GM03348 (cell line): ENCODE measurements at places on chromosomes 7 and 10.

DNA sequence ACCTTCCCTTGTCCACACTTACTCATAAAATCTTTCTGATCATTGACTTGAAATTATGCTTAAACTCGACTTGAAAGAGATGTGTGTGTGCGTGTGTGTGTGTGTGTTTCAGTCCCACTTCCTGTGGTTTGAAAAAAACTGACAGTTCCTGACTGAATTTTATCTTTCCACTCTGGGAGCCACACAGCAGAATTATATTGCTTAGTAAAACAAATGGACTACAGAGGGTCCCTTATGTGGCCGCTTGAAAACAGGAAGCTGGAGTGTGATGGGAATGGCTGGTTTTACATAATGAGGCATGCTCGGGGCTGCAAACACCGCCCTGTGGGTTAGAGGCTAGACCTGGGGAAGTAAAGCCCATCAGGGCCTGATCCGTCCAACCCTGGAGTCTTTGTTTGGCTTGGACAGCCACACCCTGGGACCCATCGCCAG, 54.8 kb downstream of the LYZL1 start:
- DNase-seq: no peak

- no peak for DNase-seq
Measured at GRCh38 chr7:31934551-31934950, 135.7 kb downstream of the PDE1C start.

GRCh38 chr10:122163174-122164022, 107.7 kb upstream of the BTBD16 start:
- peak; percentile 67 for DNase-seq

- no peak for DNase-seq
Measured at GRCh38 chr10:8817299-8817698, 762.8 kb downstream of the GATA3 start.

GRCh38 chr10:118621304-118621942, 26.0 kb upstream of the PRLHR start:
- no peak for DNase-seq

DNA sequence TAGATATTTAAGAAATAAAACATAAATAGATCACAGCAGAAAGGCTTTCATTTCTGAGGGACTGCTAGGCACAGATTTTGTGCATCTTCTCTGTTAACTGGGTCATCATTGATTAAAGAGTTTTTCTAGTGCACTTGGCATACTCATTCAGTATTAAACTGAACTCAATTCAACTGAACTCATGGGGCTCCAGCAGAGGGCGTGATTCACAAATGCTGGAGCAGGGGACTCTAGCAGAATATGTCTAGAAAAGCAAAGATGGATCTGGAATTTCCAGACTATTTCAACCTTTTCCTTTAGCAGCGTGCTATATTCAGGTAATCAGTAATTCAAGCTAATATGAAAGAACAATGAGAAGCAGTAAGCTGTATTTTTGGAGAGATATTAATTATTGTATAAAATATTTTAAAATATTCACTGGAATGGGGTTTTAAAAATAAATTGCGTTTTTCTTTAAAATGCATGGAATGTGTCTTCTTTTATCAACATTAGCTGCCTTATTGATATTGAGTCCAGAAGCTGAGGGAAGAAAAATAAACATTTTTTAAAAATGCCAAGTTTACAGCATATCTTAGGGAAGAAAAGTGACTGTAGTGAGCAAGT, 296.8 kb upstream of the CACNA2D1 start:
- DNase-seq: peak; percentile 52

DNA sequence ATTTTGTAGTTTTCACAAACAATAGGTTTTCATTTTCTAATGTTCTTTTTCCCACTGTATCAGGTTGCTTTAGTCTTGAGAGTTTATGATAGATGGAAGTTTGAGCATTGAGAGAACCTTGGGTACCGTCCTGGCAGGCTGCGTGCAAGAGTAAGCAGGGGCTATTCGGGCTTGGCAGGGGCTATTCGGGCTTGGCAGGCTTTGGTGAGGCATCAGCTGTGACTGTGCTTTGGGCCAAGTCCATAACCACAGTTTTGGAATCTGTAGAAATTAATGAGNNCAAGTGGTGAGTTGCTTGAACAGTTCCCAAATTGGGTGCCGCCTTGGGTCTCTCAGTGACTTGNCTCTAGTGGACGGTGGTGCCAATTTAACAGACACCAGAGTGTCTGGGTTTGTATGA, 424.6 kb downstream of the PAXIP1 start:
- no peak for DNase-seq

- DNase-seq: no peak
Measured at GRCh38 chr7:138699661-138700060, 1.5 kb downstream of the SVOPL start.

GRCh38 chr10:112967200-112967599, 17.2 kb downstream of the TCF7L2 start:
- no peak for DNase-seq

- DNase-seq: no peak
Measured at GRCh38 chr7:95473276-95473985, 12.3 kb upstream of the ASB4 start.

GRCh38 chr10:111439034-111439842, 362.4 kb downstream of the ADRA2A start:
- DNase-seq: no peak

DNA sequence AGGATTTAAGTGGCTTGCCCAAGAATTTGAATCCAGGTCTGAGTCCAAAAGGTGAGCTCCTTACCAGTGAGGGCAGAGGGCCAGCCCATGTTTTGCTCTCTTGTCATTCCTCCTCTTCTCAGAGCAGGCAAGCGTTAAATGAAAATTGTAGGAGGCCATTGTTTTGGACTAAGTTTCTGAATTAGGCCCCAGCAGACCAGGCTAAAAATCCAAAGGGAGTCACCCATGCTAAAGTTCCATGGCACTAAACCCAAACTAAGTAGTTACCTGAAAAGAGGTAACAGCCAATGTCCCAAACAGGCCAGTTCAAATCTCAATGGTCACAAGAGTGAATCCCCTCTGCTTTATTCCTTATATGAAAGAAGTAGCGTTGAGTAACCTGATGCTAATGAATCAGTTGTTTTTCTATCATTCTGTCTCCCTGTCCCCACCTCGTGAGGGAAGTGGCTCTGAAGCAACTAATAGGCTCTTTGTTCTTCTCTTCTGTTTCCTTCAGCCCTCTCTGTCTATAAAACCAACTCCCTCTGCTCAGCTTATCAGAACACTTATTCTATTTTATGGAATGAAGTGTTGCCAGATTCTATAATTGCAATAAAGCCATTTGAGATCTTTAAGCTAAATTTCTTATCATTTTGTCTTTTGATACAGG, 17.5 kb upstream of the CDH23 start:
- no peak for DNase-seq

DNA sequence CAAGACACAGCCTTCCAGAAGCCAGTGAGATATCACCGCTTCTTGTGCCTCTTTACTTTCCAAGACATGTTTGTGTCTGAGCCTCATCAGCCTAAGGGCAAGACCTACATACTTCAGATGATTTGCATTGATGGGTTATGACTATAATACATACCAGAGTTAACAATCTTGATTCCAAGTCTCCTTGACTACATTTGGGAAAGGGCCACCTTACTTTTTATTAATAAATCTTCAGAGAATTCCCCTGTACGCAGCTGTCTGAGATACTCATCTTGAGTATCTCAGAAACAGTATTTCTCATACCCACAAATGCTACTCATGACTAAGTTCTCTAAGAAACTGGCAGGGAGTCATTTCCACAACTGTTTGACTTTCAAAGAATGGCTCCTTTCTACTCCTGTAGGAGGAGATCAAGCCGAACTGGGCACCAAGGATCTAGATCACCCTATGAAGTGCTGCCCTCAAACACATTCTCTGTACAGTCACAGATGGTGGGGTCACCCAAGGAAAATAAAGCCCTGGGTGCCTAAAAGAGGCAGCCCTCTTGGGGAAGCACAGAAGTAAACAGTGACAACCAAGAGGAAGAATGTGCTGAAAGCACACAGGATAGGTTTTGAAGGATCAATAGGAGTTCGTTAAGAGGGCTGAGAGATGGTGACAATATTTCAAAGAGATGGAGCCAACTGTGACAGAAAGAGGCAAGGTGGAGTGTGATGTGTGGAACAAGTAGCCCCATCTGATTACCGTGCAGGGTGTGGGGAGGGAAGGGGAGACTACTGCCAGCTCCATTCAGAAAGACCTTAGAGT, 138.9 kb downstream of the JAZF1 start:
- DNase-seq: peak; percentile 70

- no peak for DNase-seq
Measured at GRCh38 chr7:1696671-1697498, 26.8 kb downstream of the ELFN1 start.

- peak; percentile 27 for DNase-seq
Measured at GRCh38 chr7:44448922-44449583, 41.4 kb downstream of the NUDCD3 start.

- peak; percentile 22 for DNase-seq
Measured at GRCh38 chr7:122219253-122219865, 75.3 kb upstream of the AASS start.

GRCh38 chr10:30639946-30640786, 10.6 kb upstream of the LYZL2 start:
- peak; percentile 72 for DNase-seq

DNA sequence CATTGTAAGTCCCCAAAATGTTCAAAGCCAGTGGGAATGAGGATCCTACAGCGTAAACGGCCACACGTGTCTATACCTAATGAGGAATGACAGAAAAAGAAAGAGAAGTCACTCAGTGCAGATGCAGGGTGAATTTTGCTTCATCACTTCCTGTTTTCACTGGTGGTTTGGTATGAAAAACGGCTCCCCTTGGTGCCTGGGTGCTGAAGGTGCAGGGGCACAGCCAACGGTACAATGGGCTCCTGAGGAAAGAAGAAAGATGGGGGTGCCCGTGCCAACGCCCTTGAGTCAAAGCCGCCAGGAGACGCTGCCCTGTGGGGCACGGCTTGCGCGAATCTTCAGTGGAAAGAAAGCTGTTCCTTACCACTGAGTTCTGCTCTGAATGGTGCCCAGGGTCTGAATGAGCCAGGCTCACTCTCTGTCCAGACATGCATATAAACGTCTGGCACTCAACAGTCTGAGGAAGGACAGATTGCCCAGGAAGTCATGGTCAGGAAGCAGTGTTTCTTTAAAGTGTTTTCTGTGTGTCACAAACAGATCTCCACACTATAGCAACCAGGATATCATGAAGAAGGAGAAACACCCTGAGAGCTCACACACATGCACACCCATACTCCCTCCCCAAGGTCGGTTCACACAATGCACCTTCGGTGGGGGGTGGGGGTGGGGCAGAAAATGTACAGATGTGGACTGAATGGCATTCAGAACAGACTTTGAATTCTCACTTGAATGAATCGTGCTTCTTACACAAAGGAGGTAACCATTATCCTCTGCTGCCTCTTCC, 105.8 kb downstream of the ELMO1 start:
- DNase-seq: no peak

DNA sequence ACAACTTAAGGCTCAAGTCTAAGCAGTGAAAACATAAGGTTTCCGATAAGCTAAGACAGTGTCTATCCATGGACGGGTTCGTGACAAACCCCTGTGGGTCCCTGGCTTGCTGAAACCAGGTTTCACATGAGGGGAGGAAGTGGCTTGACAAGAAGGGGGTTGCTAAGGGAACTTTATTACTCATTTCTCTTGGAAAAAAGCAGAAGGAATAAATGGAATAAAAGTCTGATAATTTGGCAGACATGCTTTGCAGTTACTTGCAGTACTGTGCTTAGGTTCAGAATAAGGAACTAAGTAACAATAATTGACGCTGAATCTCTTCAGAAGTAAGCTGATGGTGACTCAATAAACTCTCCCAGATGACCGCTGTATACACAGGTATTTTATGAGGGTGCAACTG, 34.7 kb downstream of the RBM17 start:
- DNase-seq: no peak

- no peak for DNase-seq
Measured at GRCh38 chr10:118118716-118119115, 72.0 kb upstream of the RAB11FIP2 start.

DNA sequence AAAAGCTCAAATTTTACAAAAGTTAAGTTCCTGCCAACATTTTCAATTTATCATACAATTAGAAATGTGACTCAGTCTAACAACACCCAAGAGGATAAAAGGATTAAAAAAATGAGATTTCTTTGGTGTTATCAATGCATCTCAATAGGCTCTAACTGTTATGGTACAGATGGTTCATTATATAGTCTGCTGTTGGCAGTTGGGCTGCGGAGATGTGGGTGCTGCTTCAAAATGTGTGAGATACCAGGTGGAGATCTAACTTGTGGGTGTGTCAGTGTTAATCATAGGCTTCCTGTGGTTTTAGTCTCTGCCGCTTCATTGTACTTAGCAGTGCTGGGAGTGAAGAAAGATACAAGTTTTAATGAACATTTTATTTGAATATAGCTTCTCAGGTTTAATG, 231.2 kb downstream of the EXOC4 start:
- no peak for DNase-seq

DNA sequence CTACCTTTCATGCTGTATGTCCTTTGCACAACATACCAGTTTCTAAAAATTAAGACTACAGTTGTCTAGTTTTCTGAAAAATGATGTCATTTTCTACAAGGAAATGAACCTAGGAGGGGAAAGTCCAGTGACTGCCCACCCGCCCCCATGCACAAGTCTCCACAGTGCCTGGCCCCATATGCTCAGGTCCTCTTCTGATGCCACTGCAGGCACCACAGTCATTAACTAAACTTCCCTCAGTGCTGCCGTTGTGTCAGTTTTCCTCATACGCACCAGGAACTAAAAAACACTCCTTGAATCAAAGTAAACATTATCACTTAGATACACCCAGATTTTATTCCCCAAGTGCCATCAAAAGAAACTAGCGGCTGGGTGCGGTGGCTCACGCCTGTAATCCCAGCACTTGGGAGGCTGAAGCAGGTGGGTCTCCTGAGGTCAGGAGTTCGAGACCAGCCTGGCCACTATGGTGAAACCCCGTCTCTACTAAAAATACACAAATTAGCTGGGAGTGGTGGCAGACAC, 6.9 kb upstream of the TNS3 start:
- no peak for DNase-seq

GRCh38 chr7:120431016-120431415, 158.0 kb downstream of the KCND2 start:
- no peak for DNase-seq

GRCh38 chr10:45160271-45160670, 155.1 kb downstream of the OR13A1 start:
- DNase-seq: no peak

DNA sequence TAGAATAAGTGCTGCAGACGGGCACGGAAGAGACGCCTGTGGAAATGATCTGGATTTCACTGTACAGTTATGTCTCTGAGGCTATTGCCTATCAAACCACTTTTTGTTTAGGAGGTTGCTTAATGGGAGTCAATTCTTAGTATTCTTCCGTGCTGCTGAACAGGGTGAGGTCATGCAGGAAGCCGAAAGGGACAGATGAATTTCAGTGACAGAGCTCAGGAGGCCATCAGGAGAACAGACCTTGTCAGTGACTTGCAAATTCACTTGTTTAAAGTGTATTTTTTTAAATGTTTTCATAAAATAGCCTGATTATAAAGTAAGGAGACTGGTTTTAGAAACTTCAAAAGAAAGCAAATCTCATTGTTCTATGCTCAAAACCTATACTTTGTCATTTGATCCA, 58.9 kb downstream of the XRCC2 start:
- no peak for DNase-seq

- DNase-seq: no peak
Measured at GRCh38 chr10:75928231-75928630, 496.8 kb downstream of the LRMDA start.
